IMR-90 (cell line): ENCODE measurements at places on chromosomes 6 and 20. TPM values are rescaled to one million over a fixed set of nuclear protein-coding genes. Genes with fewer than 3 reads are reported as not detected.

GRCh38 chr6:72216222-72217068 lies 330.1 kb downstream of the RIMS1 start:
- no peak for DNase-seq

DNA sequence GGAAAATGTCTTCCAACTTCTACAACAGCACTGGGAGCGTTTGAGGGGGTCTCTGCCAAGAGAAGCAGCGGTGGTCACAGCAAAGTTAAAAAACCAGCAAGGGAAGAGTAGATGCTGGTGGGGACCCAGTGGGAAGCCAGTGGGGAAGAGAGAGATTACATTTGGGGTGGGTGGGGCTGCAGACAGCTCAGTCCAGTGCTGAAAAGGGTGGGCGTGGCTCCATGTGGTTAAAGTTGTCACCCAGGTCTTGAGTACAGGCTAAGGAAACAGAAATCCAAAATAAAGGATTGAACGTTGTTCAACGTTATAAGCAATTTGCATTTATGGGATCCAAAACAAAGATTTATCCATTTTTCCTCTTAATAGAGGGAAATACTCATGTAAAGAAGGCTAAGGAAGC lies 106.3 kb upstream of the LY86 start:
- DNase-seq, result no peak

- DNase-seq, result no peak
Observed at GRCh38 chr6:160106701-160107100, 14.9 kb upstream of the SLC22A1 start.

DNA sequence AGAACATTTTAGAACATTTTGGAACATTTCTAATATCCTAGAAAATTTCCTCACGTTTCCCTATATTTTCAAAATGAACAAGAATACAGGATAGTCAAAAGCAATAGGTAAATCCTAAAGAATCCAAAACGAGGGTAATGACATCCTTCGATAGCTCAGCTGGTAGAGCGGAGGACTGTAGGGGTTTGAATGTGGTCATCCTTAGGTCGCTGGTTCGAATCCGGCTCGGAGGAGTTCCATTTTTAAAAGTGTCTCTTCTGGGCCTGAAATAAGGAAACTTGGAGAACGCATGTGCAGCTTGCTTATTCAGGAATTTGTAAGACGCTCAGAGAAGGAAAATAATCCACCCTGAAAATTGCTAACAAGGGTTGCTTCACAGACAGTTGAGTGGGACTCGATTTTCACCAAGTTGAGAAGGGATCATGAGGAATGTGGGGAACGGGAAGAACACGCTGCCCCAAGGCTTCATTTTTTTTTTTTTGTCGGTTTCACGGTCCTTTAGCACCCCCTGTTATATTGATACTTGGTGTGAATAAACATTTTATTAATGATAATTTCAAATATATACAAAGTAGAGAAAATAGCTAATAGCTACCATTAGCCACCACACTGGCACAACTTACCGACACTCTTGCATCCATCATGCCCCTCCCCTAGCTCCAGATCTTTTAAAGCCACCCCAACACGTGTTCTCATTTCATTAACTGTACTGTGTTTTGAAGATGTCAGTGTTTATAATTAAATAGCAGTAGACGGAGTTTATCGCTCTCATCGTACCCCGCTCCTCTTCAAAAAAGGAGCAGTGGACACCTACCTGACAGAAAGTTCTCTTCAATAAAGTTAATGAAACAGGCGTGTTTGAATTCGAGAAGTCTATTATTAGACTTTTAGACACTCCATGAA lies 1.8 kb upstream of the ABT1 start:
- DNase-seq, result peak; percentile 86

DNA sequence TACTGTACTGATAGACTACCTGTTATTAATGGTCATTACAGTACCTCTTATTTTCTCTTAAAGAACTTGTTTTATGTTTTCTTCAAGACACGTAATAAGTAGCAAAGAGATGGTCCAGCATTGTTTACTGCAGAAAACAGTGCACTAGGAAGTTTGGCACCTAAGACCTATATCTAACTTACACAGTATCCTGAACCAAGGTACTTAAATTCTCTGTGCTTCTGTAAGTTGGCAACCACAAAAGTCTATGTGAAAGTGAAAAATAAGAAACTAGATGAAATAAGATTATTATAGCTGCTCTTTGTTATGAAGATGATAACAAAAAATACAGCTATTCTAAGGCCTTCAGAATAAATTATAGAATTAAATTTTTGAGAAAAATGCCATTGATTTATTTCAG lies 411.7 kb upstream of the SOX4 start:
- DNase-seq, result no peak

DNA sequence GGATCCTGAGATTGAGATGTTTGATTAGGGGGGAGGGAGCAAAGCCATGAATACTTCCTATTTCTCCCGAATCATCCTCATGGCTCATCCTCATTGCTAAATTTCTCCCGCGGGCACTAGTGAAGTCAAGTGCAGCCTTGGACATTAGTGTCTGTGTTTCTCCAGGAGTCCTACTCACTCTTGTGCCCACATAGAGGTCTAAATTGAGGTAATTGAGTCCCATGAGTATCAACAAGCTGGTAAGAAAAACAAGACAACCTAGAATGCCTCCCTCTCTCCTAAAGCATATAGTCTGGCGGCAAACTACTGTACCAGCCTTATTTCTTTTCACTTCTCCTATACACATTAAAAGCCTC lies 420 bp downstream of the CENPQ start:
- DNase-seq, result no peak

- no peak for DNase-seq
Observed at GRCh38 chr6:128068119-128068479, 167.2 kb upstream of the THEMIS start.

The KHDC1L gene
- 0.18 TPM in 1 of 2 replicates, not detected in the other for total RNA-seq

DNA sequence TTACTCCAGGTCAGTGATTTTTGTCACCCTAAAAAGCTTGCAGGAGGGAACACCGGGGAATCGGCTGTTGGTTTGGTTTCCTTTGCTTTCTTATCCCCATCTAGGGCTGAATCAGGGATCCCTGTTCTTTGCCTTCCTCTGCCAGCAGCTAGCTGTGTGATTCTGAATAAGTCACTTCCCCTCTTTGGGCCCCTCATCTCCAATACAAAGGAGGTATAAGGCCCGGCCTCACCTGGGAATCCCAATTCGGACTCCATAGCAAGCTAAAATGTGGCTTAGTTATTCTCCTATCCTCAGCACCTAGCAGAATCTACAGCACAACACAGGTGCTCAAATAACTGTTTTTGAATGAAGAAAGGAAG lies 18.5 kb upstream of the ARMC12 start:
- no peak for DNase-seq

The SCUBE3 gene
- total RNA-seq, result 19.9 and 21.1 TPM in 2 replicates

GRCh38 chr20:906703-907270 lies 9.3 kb downstream of the ANGPT4 start:
- no peak for DNase-seq

DNA sequence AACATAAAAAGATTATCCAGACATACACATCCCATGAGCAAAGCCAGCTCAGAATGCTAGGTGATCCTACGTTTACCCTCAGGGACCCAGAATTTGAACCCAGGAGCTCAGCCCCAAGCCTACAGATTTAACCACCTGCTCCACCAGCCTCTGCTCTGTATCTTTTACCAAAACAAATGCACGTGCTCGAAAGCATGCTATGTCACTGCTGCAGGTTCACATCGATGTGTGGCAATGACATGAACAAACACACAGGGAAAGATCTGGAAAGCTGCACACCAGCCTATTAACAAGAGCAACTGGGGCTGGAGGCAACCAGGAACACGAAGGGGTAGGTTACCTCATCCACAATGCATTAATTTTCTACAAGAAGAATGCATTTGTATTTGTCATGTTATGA lies 32.1 kb downstream of the PREX1 start:
- DNase-seq, result no peak

The DLK2 gene
- total RNA-seq, result 0.90 and 1.1 TPM in 2 replicates

DNA sequence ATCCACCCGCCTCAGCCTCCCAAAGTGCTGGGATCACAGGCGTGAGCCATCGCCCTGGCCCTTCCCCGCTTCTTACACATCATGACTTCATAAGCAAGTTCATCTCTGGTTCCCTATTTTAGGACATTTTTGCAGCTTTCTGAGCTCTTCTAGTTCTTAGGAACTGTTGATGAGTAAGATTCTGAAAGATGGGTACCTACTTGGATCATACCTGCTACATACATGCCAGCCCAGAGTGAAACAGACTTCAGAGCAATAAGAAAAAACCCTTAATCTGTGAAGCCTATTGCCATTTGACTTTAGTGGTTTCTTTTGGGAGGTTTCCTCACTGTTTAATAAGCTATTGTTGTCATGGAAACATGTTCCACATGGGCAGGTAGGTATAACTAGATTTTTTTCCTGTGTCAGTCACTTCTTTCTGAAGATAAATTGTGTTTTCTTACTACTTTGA lies 27.9 kb upstream of the TMEM217 start:
- DNase-seq, result no peak

GRCh38 chr6:158160932-158161539 lies 7.0 kb downstream of the SERAC1 start:
- DNase-seq, result peak; percentile 73

DNA sequence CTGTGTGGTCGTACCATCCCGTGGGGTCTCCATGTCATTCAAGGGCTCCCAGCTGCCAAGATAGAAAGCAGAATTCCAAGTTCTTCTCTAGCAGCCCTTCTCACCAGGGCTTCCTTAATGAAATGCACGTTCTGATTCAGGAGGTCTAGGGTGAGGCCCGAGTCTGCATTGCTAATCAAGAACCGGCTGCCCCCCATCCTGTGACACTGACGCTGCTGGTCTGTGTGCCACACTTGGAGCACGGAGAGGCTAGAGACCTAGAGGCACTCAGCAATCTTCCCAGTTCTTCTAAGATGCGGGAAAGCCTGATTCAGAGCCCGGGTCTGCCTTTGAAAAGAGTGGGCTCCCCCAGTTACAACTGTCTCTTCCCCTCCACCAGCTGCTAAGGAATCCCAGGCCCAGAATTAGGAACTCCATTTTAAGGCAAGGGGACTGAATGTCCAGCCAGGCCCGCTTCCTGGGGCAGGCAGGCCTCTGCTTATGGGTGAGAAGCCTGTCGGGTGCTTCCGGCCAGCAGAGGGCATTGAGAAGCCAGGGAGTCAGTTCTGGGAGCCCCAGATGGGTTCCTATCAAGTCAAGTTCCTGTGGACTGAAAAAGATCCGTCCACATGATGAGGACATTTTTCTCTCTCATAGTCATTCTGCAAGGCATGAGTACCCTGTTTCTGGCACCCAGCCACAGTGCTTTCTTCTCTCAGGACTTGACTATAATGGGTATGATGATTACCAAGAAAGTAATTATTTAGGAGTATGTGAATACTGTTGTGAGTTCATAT lies 69.8 kb upstream of the RIN2 start:
- DNase-seq, result peak; percentile 92

The SLC22A16 gene
- total RNA-seq, result not detected in 2 replicates

GRCh38 chr20:19601126-19601810 lies 156.8 kb upstream of the RIN2 start:
- no peak for DNase-seq

The ENPP5 gene
- under 0.01 TPM in 1 of 2 replicates, not detected in the other for total RNA-seq

The TDRD6 gene
- total RNA-seq, result not detected in 2 replicates

DNA sequence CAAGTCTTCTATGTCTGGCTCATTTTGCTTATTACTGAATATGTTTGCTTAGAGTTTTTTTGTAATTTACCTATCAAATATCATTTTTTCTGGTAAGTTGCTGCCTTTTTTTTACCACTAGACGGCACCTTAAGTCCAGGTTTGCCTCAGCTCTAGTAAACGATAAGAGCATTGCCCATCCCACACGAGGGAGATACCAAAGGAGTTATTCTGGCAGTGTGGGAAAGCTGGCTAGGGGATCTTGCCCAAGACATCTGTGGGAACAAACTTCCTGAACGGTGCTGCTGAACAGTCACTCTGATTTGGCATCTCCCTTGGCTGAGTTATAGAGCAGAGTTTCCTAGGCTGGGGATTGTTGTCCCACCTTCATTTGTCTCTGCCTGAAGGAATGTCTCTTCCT lies 306.4 kb downstream of the COL12A1 start:
- peak; percentile 64 for DNase-seq

DNA sequence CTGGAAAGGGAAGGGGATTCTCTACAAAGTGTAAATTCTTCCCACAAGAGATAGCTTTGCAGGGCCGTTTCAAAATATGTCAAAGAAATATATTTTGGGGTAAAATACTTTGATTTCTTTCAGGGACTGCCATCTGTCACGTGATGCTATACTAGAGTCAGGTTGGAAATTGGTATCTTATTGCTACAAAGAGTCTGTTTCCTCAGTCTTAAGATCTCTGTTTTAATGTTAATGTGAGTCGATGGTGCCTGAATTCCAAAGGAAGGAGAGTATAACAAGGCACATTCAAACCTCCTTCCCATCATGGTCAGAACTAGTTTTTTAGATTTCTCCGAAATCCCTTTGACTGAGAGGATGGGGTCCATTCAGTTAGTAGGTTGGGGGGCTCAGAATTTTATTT lies 36.3 kb upstream of the PDE7B start:
- no peak for DNase-seq

- DNase-seq, result no peak
Observed at GRCh38 chr20:63014710-63015109, 7.9 kb upstream of the BHLHE23 start.

The PTCRA gene
- total RNA-seq, result not detected in 2 replicates

DNA sequence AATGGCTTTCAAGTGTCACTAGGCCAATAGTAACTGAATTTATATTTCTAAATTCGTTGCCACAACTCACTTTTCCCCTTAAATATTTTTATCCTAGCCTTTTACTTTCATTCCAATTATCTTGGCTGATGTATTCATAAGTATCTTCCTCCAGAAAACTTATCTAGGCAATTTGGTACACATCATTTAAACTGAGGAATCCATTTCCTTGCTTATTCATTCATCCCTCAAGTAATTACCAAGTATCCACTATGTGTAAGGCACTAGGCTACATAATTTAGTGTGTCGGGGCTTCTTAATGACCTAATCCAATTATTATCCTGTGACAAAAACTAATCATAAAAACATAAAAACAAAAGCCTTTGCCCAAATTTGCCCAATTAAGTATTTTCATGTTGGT lies 258.3 kb upstream of the TCF21 start:
- no peak for DNase-seq

DNA sequence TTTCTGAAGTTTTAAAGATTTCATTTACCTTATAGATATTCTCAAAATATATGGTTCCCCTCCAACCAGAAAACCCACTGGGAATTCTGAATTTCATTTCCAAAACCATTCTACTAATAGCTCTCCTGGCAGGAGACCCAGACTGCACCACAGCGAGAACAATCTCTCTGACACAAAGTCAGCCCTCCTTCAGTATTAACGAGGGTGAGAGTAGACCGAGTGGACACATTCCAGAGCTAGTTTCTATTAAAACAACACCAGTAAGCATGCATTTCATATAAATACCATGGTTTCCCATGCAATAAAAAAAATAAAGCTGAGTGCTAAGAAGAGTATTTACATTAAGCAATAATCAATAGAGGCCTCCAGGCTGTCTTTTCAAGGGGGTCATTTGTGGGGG lies 899.6 kb upstream of the SLC35B3 start:
- peak; percentile 1 for DNase-seq

DNA sequence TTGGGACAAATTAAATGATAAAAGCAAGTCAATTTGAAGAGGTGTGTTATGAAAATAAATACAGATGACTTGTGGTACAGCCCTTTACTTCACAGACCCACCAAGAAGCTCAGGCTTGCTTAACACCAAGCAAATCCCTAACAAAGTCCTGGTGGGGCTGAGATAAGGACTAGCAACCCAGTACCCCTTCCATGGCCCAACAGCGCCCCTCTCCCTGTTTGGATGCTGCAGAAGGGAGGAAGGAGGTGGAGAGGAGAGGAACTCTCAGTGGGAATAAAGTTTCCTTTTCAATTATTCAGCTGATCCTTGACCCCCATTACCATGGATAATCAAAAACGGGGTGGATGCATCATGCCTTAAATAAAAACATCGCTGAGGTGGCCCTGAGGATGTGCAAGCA lies 4.5 kb upstream of the ZNF831 start:
- no peak for DNase-seq

The SNTA1 gene
- total RNA-seq, result 13.3 and 15.4 TPM in 2 replicates

- no peak for DNase-seq
Observed at GRCh38 chr6:70506321-70506720, 60.4 kb upstream of the SDHAF4 start.
